Hematopoietic multipotent progenitor cell treated with erythropoietin and hydrocortisone succinate and interleukin-3 and kit ligand, for 6 days (in vitro differentiated cells): ENCODE measurements at places on chromosomes 6 and 20.

DNA sequence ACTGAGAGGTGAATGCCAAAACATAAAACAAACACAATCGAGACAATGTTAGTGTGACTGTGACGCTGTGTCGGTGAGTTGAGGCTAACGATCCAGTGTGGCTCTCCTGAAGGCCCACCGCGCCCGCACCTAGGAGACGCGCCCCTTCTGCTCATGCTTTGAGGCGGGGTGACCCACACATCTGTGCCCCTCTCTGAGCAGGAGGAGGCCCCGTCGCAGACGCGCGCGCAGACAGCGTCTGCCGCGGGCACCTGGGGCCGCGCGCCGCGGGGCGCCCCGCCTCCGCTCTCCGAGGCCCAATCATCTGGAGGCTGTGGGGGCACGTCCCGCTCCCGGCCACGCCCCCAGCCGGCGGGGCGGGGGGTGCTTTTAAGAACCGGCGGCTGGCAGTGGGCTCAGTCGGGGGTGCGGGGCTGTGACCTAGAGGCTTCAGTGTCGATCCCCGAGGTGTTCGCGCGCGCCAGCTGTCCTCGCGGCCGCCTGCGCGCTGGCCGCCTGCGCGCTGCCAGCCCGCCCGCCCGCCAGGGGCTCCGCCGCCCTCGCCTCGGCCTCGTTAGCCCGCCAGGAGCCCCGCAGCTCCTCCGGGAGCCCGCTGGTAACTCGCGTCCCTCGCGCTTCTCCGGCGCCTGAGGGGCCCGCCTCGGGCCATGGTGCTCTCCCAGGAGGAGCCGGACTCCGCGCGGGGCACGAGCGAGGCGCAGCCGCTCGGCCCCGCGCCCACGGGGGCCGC is at the start of gene SLC16A10:
Gene SLC16A10 (plus strand): TSS at position 398 of the 730 bp plus-strand sequence. CDS start 250 bp downstream, at position 648.
- peak; percentile 84 for DNase-seq

DNA sequence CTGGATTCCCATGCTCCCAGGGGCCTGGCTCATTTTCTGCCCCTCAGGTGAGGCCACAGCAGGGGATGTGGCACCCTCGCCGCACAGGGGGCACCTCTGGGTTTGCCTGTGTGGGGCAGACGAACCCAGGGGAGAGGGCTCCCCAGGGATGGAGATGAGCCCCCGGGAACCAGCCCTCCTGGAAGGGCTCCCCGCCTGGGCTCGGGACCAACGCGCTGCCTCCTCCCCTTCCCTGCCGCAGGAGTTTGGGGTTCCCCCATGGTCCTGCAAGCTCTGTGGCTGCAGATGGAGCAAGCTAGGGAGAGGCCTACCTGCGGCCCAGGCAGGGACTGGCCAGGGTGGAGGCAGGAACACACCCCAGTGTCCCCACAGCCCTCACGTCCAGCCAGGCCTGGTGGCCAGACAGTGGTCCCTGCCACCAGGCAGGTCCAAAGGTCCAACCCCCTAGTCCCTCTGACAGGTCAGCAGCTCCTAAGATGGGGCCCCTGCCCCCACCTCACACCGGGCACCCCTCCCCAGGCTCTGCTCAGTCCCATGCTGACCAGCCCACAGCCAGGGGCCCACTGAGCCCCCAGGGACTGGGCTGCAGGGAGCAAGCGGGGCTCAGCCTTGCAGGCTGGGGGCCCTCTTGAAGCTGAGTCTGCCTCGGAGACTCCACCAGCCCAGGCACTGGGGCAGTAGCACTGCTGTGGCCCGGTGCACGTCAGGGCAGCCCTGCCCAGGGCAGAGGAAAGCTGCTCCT is 13.7 kb downstream of the LAMA5 start:
- DNase-seq: no peak

GRCh38 chr20:13546497-13547131 is 92.1 kb downstream of the TASP1 start:
- DNase-seq: peak; percentile 90

DNA sequence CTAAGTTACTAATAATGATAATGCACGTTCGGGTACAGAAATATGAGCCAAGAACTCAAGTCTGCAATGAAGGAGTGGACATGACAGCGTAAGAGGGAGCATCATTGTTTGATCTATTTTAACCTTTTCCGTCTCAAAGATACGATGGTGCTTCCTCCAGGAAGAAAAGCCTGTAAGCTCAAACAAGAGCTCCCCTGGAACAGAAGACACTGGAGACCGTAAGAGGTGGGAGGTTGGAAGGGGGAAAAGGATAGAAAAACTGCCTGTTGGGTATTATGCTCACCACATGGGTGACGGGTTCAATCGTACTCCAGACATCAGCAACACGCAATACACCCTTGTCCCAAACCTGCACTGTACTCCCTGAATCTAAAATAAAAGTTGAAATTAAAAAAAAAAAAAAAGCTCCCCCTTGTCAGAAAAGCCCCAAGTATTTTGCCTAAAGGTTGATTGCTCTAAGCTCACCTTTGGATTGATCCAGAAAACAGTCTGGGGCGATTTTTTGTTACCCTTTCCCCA is 180.5 kb downstream of the TRIM27 start:
- no peak for DNase-seq

- no peak for DNase-seq
Observed at GRCh38 chr6:111761783-111762312, 111.4 kb downstream of the FYN start.

- DNase-seq: no peak
Observed at GRCh38 chr6:10545482-10545881, 24.3 kb downstream of the GCNT2 start.

- no peak for DNase-seq
Observed at GRCh38 chr20:62401331-62401779, 5.7 kb downstream of the CABLES2 start.

- no peak for DNase-seq
Observed at GRCh38 chr6:1709234-1709641, 99.5 kb downstream of the FOXC1 start.

- peak; percentile 59 for DNase-seq
Observed at GRCh38 chr6:41625442-41625841, 12.8 kb upstream of the MDFI start.
